CD8-positive, alpha-beta memory T cell (primary cell): ENCODE measurements at places on chromosomes 1 and 21. TPM values are rescaled to one million over a fixed set of nuclear protein-coding genes. Genes with fewer than 3 reads are reported as not detected.

The FNDC5 gene
- polyA plus RNA-seq, result 0.77 TPM

DNA sequence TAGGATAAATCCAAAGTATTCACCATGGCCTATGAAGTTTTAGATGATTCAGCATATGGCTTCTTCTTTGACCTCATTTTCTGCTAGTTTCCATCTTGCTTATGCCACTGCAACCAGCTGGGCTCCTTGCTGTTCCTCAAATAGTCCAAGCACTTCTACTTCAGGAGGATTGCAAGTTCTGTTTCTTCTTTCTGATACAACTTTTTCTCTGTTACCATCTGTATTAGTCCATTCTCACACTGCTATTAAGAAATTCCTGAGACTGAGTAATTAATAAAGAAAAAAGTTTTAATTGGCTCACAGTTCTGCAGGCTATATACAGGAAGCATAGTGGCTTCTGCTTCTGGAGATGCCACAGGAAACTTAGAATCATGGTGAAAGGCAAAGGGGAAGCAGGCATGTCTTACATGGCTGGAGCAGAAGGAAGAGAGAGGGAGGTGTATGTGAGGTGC lies 20.3 kb downstream of the PTGS2 start:
- DNase-seq, result no peak

The ACTA1 gene
- not detected for polyA plus RNA-seq

- no peak for DNase-seq
Observed at GRCh38 chr1:16612332-16613172, 812 bp downstream of the NBPF1 start.

DNA sequence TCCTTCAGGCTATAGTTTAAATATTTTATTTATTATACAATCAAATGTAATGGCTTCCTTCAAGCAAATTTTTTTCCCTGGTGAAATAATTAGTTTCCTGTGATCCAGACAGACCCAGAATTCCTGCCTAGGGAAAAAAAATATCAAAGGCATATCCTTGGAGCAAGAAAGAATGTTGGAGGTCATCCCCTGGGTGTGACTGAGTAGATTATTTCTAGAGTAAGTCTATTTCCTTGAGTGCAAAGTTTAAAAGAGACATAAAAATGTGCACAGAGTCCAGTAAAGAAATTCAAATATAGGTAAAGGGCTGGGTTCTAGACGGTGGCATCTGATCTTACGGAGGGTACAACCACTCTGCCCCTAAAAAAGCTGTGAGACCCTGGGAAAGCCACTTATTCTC lies 32.2 kb upstream of the SAMD13 start:
- DNase-seq, result no peak

DNA sequence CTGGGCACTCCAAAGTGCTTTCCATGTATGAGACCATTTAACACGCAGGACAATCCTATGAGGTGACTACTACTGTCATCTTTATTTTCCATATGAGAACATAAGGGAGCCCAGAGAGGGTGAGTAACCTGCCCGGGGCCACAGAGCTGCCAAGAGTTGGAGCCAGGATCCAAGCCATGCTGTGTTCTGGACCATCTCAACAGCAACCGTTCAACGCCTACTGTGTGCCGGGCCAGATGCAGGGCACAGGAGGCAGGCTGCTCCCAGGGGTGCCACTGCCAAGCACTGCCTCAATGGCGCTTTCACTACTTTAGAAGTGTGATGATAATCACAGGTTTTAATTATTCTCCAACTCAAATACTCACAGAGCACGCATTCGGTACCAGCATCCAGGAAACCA lies 3.8 kb downstream of the ALDH4A1 start:
- no peak for DNase-seq

The C1orf185 gene
- not detected for polyA plus RNA-seq

DNA sequence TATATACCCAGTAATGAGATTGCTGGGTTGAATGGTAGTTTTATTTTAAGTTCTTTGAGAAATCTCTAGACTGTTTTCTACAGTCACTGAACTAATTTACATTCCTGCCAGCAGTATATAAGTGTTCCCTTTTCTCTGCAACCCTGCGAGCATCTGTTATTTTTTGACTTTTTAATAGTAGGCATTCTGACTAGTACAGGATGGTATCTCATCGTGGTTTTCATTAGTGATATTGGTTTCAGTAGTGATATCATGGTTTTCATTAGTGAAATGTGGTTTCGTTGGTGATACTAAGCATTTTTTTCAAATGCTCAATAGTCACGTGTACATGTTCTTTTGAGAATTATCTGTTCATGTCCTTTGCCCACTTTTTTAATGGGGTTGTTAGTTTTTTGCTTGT lies 316.8 kb downstream of the PTBP2 start:
- DNase-seq, result no peak

GRCh38 chr1:208172423-208173145 lies 71.6 kb downstream of the PLXNA2 start:
- no peak for DNase-seq

The OR2W3 gene
- polyA plus RNA-seq, result not detected

GRCh38 chr1:83596331-83596730 lies 402.6 kb downstream of the TTLL7 start:
- DNase-seq, result no peak

DNA sequence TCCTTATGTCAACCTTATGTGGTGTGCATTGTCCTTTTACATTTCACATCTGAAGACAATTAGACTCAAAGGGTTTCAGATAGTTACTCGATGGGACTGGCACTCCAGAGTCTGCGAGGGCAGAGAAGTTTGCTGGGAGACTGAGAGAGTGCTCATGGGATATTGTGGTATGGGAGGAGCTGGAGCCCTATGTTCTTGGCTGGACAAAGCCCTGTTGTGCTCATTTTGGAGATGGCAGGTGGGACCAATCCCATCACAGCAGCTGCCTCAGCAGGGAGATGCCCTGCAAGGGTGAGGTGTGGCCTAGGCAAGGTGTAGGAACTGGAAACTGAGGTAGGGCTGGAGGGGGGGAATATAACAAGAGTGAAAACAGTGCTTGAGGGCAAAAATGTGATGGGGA lies 43.5 kb upstream of the CRNN start:
- DNase-seq, result no peak

DNA sequence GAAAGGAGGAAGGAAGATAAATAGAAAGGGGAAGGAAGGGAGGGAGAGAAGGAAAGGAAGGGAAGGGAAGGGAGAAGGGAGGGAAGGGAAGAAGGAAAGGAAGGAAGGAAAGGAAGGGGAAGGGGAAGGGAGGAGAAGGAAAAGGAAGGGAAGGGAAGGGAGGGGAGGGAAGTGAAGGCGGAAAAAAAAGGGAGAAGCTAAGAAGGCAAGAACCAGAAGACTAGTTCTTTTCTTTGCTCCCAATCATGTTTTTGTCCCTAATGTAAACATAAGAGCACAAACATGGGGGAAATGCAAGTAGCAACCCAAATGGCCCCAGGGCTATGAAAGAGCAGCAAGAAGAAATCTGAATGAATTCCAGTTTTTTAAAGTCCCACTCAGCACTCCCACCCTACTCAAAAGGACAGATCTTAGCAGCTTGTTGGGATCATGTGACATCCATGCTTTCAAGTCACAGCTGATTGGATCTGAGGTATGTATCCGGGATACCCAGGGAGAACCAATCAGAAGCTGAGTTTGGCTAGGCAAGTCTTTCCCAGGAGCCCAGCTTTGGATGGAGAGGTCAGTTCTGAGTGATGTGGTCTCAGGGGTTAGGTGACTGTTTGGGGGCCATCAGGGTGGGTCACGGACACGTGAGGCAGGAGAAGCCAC lies 24.2 kb upstream of the FHAD1 start:
- no peak for DNase-seq

- no peak for DNase-seq
Observed at GRCh38 chr1:63887809-63888208, 114.0 kb downstream of the ROR1 start.
